T-helper 17 cell (primary cell): ENCODE measurements at places on chromosomes 7 and 10.

GRCh38 chr10:99768556-99768955, 13.9 kb upstream of the ABCC2 start:
- no peak for DNase-seq

GRCh38 chr7:129774359-129774758, 162.8 kb downstream of the NRF1 start:
- DNase-seq = no peak

DNA sequence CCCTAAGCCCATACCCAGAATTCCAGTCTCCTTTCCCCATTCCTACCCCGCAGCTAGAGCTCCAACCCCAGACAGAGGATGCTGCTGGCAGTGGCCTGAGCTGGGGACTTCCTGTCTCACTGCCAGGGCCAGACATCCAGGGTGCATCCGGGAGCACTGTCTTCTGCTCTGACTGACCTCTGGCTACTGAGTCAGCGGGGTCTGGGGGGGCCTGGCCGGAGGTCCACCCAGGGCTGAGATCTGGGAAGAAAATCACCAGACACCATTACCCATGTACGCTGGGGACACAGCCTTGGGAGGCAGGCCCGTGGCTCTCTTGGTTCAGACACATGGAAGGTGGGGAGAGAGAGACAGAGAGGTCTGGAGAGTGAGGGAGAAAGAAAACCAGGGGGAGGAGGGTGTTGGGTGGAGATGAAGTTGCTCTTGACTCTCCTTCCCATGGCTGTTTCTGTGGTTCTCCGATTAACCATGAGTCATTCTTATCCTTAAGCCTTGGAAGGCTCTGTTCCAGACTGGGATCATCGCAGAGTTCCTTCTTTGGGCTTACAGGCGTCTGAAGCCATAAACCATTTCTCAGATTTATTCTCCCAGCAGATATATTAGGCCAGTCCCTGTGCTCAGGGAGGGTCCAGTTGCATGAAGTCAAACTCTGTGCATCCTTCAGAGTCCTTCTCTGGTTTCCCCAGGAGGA, 23.6 kb downstream of the TSPAN15 start:
- DNase-seq = no peak

DNA sequence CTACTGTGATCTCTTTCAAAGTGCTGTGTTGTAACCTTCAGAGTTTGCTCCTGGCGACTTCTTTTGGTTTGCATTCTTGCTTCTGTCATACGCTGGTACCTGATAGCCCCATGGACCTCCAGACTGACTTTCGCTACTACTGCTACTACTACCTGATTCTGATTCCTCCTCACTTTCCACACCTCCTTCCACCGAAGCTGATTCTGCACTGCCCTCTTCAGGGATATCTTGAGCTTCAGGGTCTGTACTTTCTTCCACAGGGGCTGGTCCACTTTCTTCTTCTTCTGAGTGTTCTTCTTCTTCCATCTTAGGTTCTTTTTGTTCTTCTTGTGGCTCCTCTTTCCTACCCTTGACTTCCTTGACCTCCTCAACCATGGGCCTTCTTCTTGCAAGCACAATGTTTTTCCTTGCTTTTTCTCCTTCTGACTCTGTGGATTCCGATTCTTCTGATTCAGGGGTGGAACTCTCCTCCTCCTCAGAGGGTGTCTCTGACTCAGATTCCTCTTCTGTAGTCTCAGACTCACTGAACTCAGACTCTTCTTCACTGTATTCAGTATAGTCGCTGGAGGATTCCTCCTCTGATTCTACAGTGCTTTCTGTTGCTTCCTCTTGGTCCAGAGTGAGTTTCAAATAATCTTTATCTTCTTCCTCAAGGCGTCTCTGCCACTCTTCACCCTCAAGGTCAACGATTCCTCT, 992.2 kb downstream of the PCDH15 start:
- no peak for DNase-seq

GRCh38 chr7:8082762-8083161, 114.2 kb downstream of the GLCCI1 start:
- DNase-seq = no peak

GRCh38 chr10:27319752-27320431, 79.3 kb upstream of the ACBD5 start:
- no peak for DNase-seq

DNA sequence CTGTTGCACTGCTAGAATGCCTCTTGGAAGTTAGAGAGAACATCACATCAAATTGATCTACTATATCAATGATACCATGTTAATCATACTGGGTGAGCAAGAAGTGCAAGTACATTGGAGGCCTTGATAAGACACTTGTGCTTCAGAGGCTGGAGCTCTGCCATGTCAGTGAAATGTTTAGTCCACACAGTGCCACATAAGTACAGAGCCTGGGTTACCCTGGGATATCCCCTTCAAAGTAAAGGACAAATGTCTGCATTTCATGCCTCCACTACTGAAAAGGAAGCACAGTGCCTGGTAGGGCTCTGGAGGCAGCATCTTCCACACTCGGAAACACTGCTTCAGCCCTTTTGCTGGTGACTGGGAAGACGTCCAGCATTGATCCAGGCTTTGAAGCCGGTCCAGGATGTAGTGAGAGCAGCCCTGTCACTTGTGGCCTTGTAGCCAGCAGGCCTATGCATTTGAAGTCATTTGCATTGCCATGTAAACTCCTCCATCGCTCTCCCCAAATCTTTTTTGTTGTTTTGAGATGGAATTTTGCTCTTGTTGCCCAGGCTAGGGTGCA, 15.7 kb upstream of the STN1 start:
- DNase-seq = no peak

DNA sequence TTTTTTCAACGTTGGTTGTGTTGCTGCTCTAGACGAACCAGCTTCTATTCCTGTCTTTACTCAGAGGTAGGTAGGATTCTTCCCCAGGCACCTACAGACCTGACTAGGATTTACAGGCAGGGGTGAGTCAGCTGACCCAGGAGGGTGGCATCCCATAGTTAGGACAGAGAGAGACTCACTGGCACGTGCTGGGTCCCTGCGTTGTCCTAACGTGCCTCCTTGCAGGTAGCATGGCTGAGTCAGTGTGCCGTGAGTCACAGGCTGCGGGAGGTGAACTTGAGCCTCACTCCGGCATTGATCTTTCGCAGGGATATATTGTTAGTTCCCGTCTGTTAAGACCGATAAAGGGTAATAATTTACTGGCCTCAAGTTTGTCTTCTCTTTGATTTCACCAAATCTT, 96.5 kb downstream of the PFKFB3 start:
- no peak for DNase-seq

GRCh38 chr10:69086001-69086509, 1.8 kb upstream of the SRGN start:
- no peak for DNase-seq

- DNase-seq = no peak
These were observed 32.0 kb upstream of the ABCB4 start for GRCh38 chr7:87507446-87507845.

DNA sequence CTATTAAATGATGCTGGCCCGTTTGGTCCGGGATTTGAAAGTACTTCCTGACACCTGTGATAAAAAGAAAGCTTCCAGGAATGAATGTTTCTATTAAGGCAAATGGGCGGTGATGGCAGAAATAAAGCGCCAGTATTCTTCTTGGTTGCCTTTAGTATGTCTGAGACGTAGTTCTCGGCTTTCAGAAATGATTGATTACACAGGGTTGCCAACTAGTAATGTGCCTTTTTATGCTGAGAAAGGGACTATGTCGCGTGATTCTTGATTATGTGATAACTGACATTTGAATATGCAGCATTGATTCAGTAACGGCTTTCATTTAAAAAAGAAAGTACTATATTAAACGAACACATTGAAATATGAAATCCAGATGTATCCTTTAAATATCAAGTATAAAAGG, 13.9 kb downstream of the ZRANB1 start:
- DNase-seq = no peak

- no peak for DNase-seq
These were observed 288.9 kb upstream of the KLF6 start for GRCh38 chr10:4073912-4074311.

DNA sequence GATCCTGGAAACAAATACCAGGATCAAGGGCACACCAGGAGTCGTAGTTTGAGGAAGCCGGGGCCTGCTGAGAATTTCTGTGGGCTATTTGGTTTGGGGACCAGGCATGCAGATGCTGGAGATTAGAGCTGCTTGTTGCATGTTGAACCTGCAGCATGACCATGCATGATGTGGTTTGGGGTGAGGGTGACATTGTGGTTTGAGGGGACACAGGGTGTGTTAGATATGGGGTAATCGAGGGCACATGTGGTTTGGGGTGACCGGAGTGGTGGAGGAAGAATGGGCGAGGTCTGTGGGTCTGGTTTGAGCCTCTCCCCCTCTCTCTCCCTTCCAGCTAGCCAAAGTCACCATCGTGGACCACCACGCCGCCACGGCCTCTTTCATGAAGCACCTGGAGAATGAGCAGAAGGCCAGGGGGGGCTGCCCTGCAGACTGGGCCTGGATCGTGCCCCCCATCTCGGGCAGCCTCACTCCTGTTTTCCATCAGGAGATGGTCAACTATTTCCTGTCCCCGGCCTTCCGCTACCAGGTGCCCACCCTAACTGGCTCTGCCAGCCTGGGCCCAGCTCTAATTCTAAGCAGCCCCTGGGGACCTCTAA, 10.2 kb downstream of the NOS3 start:
- DNase-seq = no peak
